ENCODE measurements at places on chromosomes 2 and 18.
A peak's percentile ranks its signal among the peaks of the same experiment; 100 is the strongest.

GRCh38 chr18:27704736-27705361, 472.1 kb downstream of the CDH2 start:
- no peak for DNase-seq
- H3K4me1 ChIP-seq = no peaks in the 10 kb centered on the region
- no peak overlapping the region for H3K27ac ChIP-seq
- H3K36me3 ChIP-seq = no peaks in the 10 kb centered on the region
- H3K4me3 ChIP-seq = no peak overlapping the region

DNA sequence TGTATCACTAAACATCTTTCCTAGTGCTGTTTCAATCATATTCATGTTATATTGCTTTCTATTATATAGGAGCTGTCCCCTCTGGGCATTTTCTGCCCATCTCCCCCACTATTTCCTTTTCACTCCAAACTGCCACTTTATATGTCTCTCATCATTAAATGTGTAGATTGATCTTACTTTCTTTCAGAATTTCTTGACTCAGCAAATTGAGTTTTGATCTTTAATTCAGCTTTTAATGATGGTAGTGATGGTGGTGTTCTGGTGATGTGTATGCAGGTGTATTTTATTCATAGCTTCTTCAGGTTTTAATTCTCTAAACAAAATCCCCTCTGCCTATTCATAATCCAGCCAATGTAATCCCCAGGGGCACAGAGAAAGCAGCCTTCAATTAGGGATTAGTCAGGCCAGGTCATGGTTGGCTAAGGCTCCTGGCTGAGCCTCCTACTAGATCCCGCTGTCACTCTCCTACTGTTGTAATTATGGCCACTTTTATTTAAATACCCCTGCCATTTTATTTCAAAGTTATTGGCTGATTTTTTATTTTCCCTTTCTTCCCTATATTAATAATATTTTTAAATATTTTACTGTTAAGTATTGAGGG, 325.4 kb downstream of the SPAG16 start:
- H3K4me3 ChIP-seq = no peak overlapping the region
- no peaks in the 10 kb centered on the region for H3K27me3 ChIP-seq
- DNase-seq = no peak
- H3K36me3 ChIP-seq = no peaks in the 10 kb centered on the region

DNA sequence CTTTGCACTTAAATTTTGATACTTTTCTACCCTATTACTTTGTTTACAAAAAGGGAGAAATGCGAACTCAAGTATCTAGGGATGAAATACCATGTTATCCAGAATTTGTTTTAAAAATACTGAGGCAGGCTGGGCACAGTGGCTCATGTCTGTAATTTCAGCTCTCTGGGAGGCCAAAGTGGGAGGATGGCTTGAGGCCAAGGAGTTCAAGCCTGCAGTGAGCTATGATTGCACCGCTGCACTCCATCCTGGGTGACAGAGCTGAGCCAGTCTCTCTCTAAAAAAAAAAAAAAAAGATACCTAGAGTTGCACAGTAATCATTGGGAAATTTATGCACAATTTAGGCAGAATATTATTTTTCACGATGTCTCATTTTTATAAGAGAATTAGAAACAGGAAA, 12.4 kb upstream of the VAPA start:
- H3K4me3 ChIP-seq = no peak overlapping the region
- no peaks in the 10 kb centered on the region for H3K4me1 ChIP-seq
- no peak for DNase-seq
- H3K27ac ChIP-seq = no peak overlapping the region
- no peaks in the 10 kb centered on the region for H3K27me3 ChIP-seq

- H3K4me3 ChIP-seq = no peak overlapping the region
- no peaks in the 10 kb centered on the region for H3K36me3 ChIP-seq
- no peak overlapping the region for H3K27ac ChIP-seq
- H3K4me1 ChIP-seq = no peaks in the 10 kb centered on the region
- H3K27me3 ChIP-seq = no peaks in the 10 kb centered on the region
- no peak for DNase-seq
Observed at GRCh38 chr2:65620524-65620923, 188.1 kb upstream of the SPRED2 start.

- no peak overlapping the region for H3K4me3 ChIP-seq
- no peak for DNase-seq
Observed at GRCh38 chr2:112916145-112916571, 5.2 kb downstream of the IL37 start.

- H3K36me3 ChIP-seq = no peaks in the 10 kb centered on the region
- H3K27me3 ChIP-seq = no peaks in the 10 kb centered on the region
- no peak for DNase-seq
- H3K4me3 ChIP-seq = no peak overlapping the region
Observed at GRCh38 chr18:68944826-68945225, 146.9 kb downstream of the CCDC102B start.

DNA sequence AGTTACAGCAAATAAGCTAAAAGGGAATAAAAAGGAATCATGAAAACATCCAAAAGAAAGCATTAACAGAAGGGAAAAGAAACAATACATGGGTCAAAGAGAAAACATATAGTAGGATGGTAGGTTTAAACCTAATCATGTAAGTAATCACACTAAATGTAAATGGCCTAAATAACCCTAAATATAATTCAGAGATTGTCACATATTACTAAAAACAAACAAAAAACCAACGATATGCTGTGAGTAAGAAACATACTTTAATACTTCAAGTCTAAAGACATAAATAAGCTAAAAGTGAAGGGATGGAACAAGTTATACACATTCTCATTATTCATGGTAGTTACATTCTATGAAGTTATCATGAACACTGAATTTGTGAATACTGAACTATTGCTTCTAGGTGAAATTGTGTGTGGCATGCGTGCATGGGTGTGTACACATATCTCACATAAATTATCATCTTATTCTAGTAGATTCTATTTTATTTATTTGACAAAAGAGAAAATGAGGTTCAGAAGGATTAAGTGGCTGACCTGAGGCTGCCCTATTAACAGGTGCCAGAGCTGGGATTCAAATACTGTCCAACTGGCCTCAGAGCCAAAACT, 170.9 kb downstream of the SEPTIN10 start:
- H3K4me3 ChIP-seq = no peak overlapping the region
- H3K27me3 ChIP-seq = no peaks in the 10 kb centered on the region
- peaks cover 50% of the 10 kb centered on the region for H3K4me1 ChIP-seq
- DNase-seq = no peak
- H3K36me3 ChIP-seq = peaks cover 4% of the 10 kb centered on the region

DNA sequence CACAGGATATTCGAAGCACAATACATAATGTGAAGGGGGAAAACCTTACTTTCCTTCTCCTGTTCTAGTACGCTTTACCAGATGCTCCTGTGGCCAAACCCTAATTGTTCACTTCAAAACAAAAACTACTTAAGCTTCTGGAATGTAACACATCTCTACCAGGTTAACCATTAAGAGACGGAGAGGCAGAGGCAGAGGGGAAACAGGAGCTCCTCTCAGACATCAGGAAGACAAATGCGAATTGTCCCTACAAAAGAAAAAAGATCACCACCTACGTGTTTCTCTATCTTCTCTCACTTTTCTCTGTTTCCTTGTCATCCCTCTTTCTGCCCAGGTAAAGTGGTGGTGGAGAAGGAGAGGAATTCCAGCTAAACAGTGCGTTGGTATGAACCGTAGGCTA, 266.8 kb downstream of the NRXN1 start:
- H3K4me3 ChIP-seq = no peak overlapping the region
- H3K27me3 ChIP-seq = no peaks in the 10 kb centered on the region
- no peak overlapping the region for H3K27ac ChIP-seq

GRCh38 chr2:204145263-204145751, 208.7 kb downstream of the ICOS start:
- no peak for DNase-seq
- H3K27me3 ChIP-seq = no peaks in the 10 kb centered on the region
- peak overlapping the region; percentile 72 for H3K4me3 ChIP-seq
- H3K27ac ChIP-seq = peak overlapping the region; percentile 40
- H3K4me1 ChIP-seq = no peaks in the 10 kb centered on the region
- no peaks in the 10 kb centered on the region for H3K36me3 ChIP-seq

Data from thoracic aorta (tissue), 2 donors.